Thyroid gland (tissue), 4 donors: ENCODE measurements at places on chromosomes 13 and 19. TPM values are rescaled to one million over a fixed set of nuclear protein-coding genes. Genes with fewer than 3 reads are reported as not detected.

Gene AP1M2
- total RNA-seq = 116 TPM

Gene SIAH3
- not detected for total RNA-seq

DNA sequence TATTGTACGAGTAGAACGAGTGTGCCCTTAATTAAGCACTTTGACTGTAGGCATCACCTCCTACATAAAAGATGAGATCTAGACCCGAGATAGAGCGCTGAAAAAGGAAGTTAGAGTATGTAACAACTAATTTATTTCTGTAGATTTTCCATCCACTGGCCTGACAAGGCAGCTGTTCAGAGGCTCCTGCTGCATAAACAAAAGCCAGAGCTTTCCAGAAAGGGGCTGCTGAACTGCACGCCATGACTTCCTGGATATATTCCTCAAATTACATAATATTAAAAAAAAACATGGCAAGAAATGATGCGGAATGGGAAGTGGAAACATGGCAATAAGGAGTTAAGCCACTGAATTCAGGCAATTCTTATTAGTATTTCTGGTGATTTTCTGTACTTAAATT is 89.7 kb downstream of the AKAP11 start:
- no peak for DNase-seq
- no peak overlapping the region for H3K27ac ChIP-seq
- no peak overlapping the region for H3K4me3 ChIP-seq
- H3K36me3 ChIP-seq = no peaks in the 10 kb centered on the region
- no peaks in the 10 kb centered on the region for H3K4me1 ChIP-seq
- H3K27me3 ChIP-seq = no peaks in the 10 kb centered on the region

GRCh38 chr19:10450853-10451609 is 30.7 kb downstream of the PDE4A start:
- H3K27ac ChIP-seq = no peak overlapping the region
- H3K4me1 ChIP-seq = no peaks in the 10 kb centered on the region
- H3K27me3 ChIP-seq = no peaks in the 10 kb centered on the region
- H3K4me3 ChIP-seq = no peak overlapping the region

DNA sequence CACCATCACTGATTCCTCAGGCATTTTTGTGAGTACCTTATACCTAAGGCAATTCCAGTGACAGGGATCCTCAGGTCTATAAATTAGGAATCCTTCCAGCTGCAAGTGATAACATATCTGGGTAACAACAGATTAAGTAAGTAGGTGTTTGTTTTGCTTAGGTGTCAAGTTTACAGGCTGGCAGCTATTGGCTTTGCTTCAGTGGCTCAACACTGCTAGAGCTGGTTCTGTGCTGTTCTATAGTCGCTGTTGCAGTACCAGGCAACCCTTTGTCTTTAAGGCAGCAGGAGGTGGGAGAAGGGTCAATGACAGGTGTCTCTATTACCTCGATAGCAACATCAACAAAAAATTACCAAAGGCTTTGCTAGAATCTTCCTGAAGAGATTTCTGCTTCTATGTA is 27.0 kb downstream of the SLC10A2 start:
- H3K27me3 ChIP-seq = no peaks in the 10 kb centered on the region
- no peak for DNase-seq
- no peak overlapping the region for H3K27ac ChIP-seq
- H3K4me3 ChIP-seq = no peak overlapping the region

DNA sequence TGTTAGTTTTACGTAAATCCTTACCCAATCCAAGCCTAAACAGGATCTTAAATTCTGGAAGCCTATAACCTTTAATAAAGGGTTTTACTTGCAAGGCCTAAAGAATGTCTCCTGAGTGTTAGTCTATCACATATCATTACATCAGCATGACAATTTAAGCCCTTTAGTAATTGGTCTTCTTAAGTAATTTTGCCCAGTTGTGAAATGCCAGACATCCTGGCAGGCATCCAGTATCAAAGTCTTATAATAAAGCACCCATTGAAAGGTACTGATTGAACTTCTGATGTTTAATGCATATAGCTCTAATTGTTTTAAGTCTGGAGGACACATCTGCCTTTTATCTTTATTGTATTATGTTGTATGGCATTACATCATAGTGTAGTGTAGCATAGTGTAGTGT is 1078.9 kb downstream of the SLITRK1 start:
- no peaks in the 10 kb centered on the region for H3K27me3 ChIP-seq
- H3K27ac ChIP-seq = no peak overlapping the region
- H3K36me3 ChIP-seq = no peaks in the 10 kb centered on the region
- DNase-seq = no peak
- H3K4me1 ChIP-seq = no peaks in the 10 kb centered on the region
- H3K4me3 ChIP-seq = no peak overlapping the region

- H3K27me3 ChIP-seq = no peaks in the 10 kb centered on the region
- no peaks in the 10 kb centered on the region for H3K4me1 ChIP-seq
- H3K27ac ChIP-seq = no peak overlapping the region
- DNase-seq = no peak
Observed at GRCh38 chr19:14770944-14771839, 7.2 kb downstream of the ADGRE2 start.

GRCh38 chr13:31923134-31923763 is 108.3 kb upstream of the FRY start:
- H3K36me3 ChIP-seq = no peaks in the 10 kb centered on the region
- H3K27ac ChIP-seq = no peak overlapping the region
- H3K4me3 ChIP-seq = no peak overlapping the region
- DNase-seq = no peak
